ENCODE measurements at places on chromosomes 12 and 14.

DNA sequence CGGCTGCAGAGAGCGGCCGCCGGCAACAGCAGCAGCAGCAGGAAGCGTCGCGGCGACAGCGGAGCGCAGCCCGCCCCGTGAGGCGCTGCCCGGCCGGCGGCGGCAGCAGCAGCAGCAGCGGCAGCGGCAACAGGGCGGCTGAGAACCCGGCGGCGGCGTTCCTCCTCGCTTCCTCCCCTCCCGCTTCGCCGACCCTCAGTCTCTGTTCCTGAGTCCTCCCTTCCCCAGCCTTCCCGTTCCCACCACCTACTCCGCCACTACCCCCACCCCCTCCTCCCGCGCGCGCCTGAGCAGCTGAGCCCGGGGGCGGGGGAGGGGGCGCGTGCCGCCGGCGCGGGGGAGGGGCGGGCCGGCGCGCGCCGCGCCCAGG is 310 bp downstream of the BICDL1 start:
- DNase-seq, result no peak

- no peak for DNase-seq
Measured at GRCh38 chr12:7678744-7679143, 13.0 kb upstream of the APOBEC1 start.

DNA sequence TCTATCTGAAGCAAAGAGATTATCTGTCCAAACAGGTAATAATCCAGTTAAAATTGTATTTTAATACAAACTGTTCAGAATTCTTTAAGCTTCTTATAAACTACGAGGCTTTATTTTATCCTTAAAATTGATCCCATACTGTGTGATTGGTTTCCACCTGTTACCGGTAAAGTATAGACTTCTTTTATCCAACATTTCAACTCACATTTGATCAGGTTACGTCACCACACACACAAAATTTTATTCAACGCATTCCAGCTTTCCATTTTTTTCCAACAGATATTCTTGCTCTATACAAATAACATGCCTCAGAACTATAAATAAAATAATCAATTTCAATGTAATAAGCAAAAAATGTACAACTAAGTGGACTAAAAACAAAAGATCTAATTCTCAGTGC is 4.5 kb downstream of the NOVA1 start:
- DNase-seq, result no peak

GRCh38 chr12:10397296-10397695 is 7.5 kb upstream of the KLRK1 start:
- no peak for DNase-seq

- DNase-seq, result no peak
Measured at GRCh38 chr12:19507823-19508222, 68.5 kb downstream of the AEBP2 start.

All from GM13977 (cell line).